HepG2 (cell line): ENCODE measurements at places on chromosomes 1 and 21.
A peak's percentile ranks its signal among the peaks of the same experiment; 100 is the strongest.

DNA sequence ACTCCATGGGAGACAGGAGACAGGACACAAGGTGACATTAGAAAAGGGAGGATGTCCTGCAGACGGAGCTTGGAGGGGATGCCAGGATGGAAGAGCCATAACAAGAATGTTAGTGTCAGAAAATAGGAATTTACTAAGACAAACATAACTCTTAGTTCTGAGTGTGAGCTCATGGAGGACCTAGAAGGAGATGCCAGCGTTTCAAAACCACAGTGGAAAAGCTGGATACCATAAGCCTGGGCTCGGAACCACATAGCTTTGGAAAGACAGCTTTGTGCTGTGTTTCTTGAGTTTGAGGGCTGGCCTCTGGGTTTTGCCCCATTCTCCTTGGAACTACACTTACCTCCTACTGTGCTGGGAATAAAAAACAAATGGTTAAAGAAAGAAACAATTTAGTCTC lies 128.4 kb downstream of the S1PR1 start:
- no peaks in the 10 kb centered on the region for H3K36me3 ChIP-seq
- no peak for DNase-seq
- no peak overlapping the region for H3K27ac ChIP-seq

GRCh38 chr1:99171184-99171813 lies 93.0 kb upstream of the PLPPR4 start:
- no peaks in the 10 kb centered on the region for H3K36me3 ChIP-seq
- no peak overlapping the region for H3K27ac ChIP-seq
- H3K4me1 ChIP-seq: no peaks in the 10 kb centered on the region
- no peaks in the 10 kb centered on the region for H3K27me3 ChIP-seq
- no peak overlapping the region for H3K4me3 ChIP-seq

GRCh38 chr1:75342786-75343185 lies 208.6 kb downstream of the LHX8 start:
- no peaks in the 10 kb centered on the region for H3K27me3 ChIP-seq
- DNase-seq: no peak
- no peaks in the 10 kb centered on the region for H3K36me3 ChIP-seq
- H3K4me1 ChIP-seq: no peaks in the 10 kb centered on the region

- peaks cover 37% of the 10 kb centered on the region for H3K4me1 ChIP-seq
- peak overlapping the region; percentile 44 for H3K27ac ChIP-seq
- H3K27me3 ChIP-seq: no peaks in the 10 kb centered on the region
- DNase-seq: peak; percentile 48
- no peaks in the 10 kb centered on the region for H3K36me3 ChIP-seq
These were observed 115.4 kb upstream of the HOOK1 start for GRCh38 chr1:59699227-59699847.

- H3K27me3 ChIP-seq: no peaks in the 10 kb centered on the region
- DNase-seq: no peak
- no peak overlapping the region for H3K4me3 ChIP-seq
- H3K27ac ChIP-seq: no peak overlapping the region
These were observed 24.6 kb downstream of the KIRREL1 start for GRCh38 chr1:158017800-158018595.

- H3K27me3 ChIP-seq: no peaks in the 10 kb centered on the region
These were observed 12.2 kb upstream of the SAMD13 start for GRCh38 chr1:84289169-84289785.

DNA sequence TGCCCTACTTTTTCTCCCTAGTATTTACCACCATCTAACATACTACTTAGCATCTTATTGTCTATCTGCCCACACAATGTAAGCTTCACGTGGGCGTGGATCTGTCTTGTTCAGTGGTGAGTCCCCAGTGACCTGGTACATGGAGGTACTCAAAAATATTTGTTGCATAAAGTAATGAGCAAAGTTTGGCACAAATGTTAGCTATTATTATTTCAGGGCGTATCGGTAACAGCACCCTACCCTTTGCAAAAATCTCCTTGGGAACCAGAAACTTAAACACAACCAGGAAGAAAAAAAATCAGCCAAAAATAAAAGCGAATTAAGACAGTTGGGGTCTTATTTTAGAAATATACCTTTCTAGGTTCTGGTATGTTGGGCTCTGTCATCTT lies 454 bp upstream of the NENF start:
- H3K27ac ChIP-seq: no peak overlapping the region
- no peaks in the 10 kb centered on the region; the same call in 1 of the 2 replicates for H3K27me3 ChIP-seq
- DNase-seq: no peak
- peaks cover 39% of the 10 kb centered on the region for H3K4me1 ChIP-seq

DNA sequence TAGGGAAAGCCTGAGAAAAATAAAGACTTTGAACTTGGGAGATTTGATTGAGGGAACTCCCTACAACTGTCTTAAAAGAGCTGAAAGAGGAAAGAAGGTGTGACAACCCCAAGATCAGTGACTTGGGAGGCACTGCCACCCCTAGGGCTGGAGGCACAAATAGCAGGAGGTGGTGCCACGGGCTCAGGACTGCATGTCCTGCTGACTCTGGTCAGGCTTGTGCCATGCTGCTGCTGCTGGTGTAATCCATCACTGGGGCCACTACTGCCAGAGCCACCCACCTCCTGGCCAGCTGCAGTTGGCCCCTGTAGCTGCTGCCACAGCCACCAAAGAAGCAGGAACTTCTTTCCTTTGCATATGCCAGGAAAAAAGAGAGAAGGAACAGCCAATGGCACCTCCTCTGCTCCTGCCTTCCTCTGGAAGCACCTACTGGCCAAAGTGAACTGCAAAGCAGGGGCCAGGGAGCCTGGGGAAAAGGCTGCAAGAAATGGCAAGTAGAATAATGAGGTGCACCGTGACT lies 730.3 kb downstream of the PTPRU start:
- no peaks in the 10 kb centered on the region for H3K36me3 ChIP-seq
- no peaks in the 10 kb centered on the region; the same call in 1 of the 2 replicates for H3K27me3 ChIP-seq
- DNase-seq: no peak
- H3K4me1 ChIP-seq: no peaks in the 10 kb centered on the region

DNA sequence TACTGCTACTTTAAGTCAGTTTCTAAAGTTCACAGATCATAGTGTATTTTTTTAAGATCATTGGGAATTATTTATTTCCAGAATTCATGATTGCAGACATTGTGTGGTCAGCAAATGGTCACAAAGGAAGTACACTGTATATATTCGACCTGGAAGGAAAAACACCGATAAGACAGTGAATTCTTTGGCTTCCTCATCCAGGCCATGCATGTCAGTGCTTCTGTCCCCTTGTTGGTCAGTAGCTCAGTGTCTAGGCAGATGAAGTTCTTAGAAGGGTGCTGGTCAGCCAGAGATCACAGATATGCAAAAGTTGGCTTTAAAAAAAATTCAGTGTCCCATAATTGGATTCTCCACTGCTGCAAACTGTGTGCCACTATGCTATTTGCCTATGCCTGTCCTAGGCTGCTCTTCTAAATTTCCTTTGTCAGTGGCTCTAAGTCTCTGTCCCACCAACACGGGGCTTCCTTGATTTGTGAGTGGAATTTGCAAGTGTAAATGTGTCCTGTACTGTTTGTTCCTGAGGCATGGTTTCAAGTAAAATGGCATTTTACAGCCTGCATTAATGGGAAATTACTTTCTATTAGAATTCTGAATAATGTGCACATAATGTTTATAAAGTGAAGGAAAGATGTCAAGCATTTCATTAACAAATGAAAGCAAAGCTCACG lies 12.0 kb upstream of the VAMP4 start:
- H3K4me3 ChIP-seq: no peak overlapping the region
- no peaks in the 10 kb centered on the region for H3K4me1 ChIP-seq
- DNase-seq: no peak
- no peaks in the 10 kb centered on the region for H3K36me3 ChIP-seq
- no peak overlapping the region for H3K27ac ChIP-seq

- peaks cover 11% of the 10 kb centered on the region; the same call in 2 of the 3 replicates for H3K27me3 ChIP-seq
- no peak overlapping the region for H3K27ac ChIP-seq
- DNase-seq: no peak
- H3K36me3 ChIP-seq: no peaks in the 10 kb centered on the region
These were observed 28.0 kb downstream of the KIAA2013 start for GRCh38 chr1:11898086-11898785.

DNA sequence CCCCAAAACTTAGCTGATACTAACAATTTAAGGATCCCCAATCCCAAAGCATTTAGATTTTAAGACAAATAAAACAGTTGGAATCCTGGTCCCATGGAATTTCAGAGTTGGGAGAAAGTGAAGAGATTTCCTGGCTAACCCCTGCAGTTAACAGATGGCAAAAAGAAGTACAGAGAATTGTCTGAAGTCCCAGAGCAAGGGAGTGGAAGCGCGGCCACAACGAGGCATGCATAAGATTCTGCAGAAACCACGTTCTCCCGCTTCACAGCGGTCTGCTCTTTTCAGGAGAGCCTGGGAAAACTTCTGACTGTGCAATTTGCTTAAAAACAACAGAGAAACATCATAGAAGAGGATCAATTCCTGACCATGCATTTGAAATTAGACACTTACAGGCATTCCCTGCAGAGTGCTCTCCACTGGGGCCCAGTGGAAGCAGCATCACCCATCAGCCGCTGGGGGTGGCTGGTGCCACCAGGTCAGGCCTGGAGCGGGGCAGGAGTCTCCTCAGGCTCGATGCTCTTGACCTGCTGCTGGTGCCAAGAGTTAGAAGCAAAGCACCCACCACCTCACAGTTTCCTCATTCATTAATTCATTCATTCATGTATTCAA lies 226.7 kb upstream of the POU3F1 start:
- H3K27me3 ChIP-seq: no peaks in the 10 kb centered on the region
- DNase-seq: no peak
- no peaks in the 10 kb centered on the region for H3K4me1 ChIP-seq
- no peak overlapping the region for H3K27ac ChIP-seq
- H3K4me3 ChIP-seq: no peak overlapping the region
- H3K36me3 ChIP-seq: no peaks in the 10 kb centered on the region

- DNase-seq: no peak
- peaks cover 11% of the 10 kb centered on the region for H3K4me1 ChIP-seq
- H3K4me3 ChIP-seq: no peak overlapping the region
- peaks cover 12% of the 10 kb centered on the region; the same call in 1 of the 3 replicates for H3K36me3 ChIP-seq
- H3K27me3 ChIP-seq: no peaks in the 10 kb centered on the region
These were observed 8.9 kb downstream of the COL9A2 start for GRCh38 chr1:40308036-40308727.

GRCh38 chr1:29379443-29380073 lies 143.2 kb downstream of the PTPRU start:
- H3K36me3 ChIP-seq: no peaks in the 10 kb centered on the region
- H3K4me1 ChIP-seq: no peaks in the 10 kb centered on the region
- H3K27ac ChIP-seq: no peak overlapping the region
- H3K4me3 ChIP-seq: no peak overlapping the region
- no peaks in the 10 kb centered on the region for H3K27me3 ChIP-seq

- H3K27me3 ChIP-seq: no peaks in the 10 kb centered on the region
- peak; percentile 48 for DNase-seq
- no peak overlapping the region for H3K27ac ChIP-seq
- H3K4me3 ChIP-seq: no peak overlapping the region
These were observed 93.2 kb downstream of the KCTD3 start for GRCh38 chr1:215660259-215660658.

DNA sequence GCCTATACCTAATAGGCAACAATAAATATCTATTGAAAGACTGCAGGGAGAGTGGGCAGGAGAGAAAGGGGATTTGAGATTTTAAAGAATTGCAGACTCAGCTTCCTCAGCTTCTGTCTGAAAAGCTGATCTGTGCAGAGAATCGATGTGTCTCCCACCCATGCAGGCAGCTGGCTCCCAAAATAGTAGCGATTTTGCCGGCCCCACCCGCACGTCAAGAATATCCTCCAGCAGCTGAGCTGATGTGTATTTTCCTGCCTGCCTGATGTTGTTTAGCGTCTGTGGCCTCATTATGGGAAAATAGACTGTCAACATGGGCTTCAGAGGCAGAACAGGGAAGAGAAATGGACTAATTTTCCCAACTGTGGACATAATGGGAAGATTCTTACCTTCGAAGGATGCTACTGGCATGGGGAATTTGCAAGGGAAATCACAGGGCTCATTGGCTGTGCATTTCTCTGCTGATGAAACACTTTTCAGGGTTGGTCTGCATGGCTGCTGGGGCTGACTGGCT lies 699.8 kb downstream of the PTPRU start:
- no peak overlapping the region for H3K27ac ChIP-seq
- H3K36me3 ChIP-seq: no peaks in the 10 kb centered on the region
- DNase-seq: no peak
- no peaks in the 10 kb centered on the region for H3K27me3 ChIP-seq

DNA sequence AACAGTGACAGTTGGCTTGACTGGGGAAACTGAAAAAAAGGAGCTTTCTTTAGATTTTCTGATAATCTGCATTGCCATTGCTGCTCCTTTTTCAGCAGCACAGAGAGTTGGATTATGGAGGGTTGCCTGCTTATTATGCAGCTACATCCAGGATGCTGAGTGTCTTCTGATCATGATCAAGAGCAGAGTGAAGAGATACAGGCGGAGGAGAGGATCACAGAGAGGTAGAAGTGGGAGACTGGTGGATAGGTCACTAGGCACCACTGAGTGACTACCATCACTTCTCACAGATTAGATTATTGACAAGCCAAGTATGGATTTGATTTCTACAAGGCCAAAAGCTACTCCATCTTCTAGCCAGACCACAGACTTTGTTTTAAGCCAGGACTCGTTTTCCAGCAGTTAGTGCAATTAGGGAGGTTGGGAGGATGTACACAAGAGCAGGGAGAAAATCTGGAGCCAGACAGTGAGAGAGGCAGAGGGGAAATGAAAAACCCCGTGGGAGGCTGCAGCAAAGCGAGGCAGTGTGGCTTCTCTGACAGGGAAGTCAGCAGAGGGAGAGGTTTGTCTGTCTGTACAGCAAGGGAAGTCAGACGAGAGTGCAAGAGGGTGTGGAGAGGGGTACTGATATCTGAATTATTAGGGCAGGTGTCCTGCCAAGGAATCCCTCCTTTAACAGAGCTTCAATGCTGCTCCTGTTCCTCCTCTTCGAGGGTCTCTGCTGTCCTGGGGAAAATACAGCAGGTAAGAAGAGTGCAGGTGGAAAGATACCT lies at the start of gene CD1E:
CD1E (plus strand) TSS at position 592 of the 773 bp plus-strand sequence; CDS start at position 687, 95 bp downstream.
- no peaks in the 10 kb centered on the region for H3K4me1 ChIP-seq
- no peak for DNase-seq
- H3K36me3 ChIP-seq: no peaks in the 10 kb centered on the region

DNA sequence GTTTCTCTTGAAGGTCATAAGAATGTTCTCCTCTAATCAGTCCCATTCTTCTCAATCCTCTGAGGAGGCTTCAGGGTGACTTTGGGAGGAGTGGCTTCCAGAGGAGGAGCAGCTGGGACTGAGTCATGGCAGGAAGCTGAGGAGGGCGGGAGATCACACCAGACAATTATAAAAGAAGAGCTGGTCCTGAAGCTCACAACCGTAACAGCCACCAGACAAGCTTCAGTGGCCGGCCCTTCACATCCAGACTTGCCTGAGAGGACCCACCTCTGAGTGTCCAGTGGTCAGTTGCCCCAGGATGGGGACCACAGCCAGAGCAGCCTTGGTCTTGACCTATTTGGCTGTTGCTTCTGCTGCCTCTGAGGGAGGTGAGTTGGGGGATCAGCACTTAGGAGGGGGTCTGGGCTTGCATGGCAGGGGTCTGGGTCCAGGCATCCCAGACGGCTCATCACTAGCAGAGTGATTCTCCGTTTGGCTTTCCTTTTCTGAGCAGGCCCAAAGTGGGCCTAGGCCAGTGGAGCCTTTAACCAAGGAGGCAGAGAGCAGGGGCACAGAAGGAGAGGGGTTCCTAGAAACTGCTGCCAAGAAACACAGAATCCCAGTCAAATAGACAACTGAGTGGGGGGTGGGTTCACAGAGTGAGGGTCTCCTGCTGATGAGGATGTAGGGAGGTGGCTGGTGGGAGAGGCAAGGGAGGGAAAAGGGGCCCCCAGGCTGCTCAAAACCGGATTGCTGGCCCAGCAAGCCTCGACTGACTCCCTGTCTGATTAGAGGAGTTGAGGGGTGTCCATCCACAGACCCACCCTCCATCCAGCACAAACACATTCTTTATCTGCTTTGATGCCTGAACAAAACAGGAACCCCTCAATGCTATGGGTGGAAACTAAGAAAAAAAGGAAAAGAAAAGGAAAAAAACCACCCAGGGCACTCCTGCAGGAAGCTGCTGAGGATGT lies at the start of gene ECM1:
ECM1 (plus strand) TSS at position 198 of the 953 bp plus-strand sequence; CDS start at position 299, 101 bp downstream.
- H3K4me3 ChIP-seq: no peak within 1 kb of the TSS
- H3K27ac ChIP-seq: no peak within 1 kb of the TSS
- H3K27me3 ChIP-seq: no peaks in the 10 kb centered on the region
- H3K36me3 ChIP-seq: peaks cover 36% of the 10 kb centered on the region; the same call in 2 of the 3 replicates
- no peak for DNase-seq
